Activated CD4-positive, alpha-beta memory T cell treated with anti-CD3 and anti-CD28 coated beads, Interleukin-2, amount 10 ng/mL, durations not matched to agents 7 days and 5 days (primary cell): ENCODE measurements at places on chromosomes 4 and X. TPM values are rescaled to one million over a fixed set of nuclear protein-coding genes. Genes with fewer than 3 reads are reported as not detected.
A peak's percentile ranks its signal among the peaks of the same experiment; 100 is the strongest.

DNA sequence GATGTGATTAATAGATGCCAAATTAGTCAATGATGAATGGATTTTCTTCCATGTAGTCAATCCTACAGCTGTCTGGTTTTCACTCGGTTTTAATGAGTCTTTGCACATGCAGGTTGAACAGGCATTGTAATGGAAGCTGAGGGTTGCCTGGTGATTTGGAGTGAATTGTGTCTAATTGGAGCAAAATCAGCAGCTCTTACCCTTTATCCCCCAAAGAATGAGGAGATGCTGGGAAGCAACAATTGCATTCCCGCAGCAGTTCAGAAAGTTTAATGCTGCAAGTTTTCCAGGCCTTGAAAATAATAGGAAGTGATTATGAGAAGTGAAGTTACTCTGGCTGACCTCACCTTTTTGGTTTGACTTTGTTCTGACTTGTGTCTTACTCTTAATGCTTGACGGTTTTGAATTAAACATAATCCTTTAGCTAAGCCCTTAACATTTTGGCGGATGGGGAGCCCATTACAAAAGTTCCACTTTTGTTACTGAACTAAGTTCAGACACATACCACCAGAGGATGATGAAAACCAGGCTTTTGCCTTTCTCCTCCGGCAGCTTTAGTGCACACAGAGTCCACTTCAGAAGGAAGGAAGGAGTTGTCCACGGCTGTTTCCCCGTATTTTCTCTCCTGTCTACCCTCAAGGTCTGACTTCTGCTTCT lies 78.8 kb upstream of the TBC1D9 start:
- peaks cover 3% of the 10 kb centered on the region for H3K27me3 ChIP-seq
- H3K4me3 ChIP-seq, result no peak overlapping the region
- no peak for DNase-seq
- H3K27ac ChIP-seq, result no peak overlapping the region

DNA sequence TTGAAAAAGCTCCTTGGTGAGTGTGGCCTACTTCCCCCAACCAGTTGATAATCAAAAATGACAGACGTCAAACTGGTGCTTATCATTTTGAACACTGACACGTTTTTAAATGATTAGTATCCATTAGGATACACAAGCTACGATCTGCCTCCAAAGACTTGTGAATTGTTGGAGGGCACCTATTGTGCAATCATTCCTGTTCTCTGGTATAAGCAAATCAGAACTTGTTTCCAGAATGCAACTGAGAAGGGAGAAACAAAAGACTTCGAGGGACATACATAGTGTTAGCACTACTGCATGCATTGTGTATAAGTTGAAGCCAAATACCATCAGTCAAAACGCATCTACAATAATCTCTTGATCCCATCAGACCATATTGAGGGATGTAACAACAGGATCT lies 11.6 kb downstream of the NPY2R start:
- no peaks in the 10 kb centered on the region for H3K36me3 ChIP-seq
- no peak overlapping the region for H3K4me3 ChIP-seq

- no peaks in the 10 kb centered on the region for H3K36me3 ChIP-seq
- H3K27ac ChIP-seq, result no peak overlapping the region
- peaks cover 2% of the 10 kb centered on the region for H3K4me1 ChIP-seq
- no peak for DNase-seq
- H3K27me3 ChIP-seq, result no peaks in the 10 kb centered on the region
- H3K4me3 ChIP-seq, result no peak overlapping the region
Measured at GRCh38 chrX:41303013-41303412, 30.9 kb upstream of the DDX3X start.

GRCh38 chr4:148216866-148217814 lies 225.1 kb downstream of the NR3C2 start:
- peak; percentile 55 for DNase-seq
- no peaks in the 10 kb centered on the region for H3K36me3 ChIP-seq
- H3K4me3 ChIP-seq, result peak overlapping the region; percentile 66
- H3K27me3 ChIP-seq, result no peaks in the 10 kb centered on the region

DNA sequence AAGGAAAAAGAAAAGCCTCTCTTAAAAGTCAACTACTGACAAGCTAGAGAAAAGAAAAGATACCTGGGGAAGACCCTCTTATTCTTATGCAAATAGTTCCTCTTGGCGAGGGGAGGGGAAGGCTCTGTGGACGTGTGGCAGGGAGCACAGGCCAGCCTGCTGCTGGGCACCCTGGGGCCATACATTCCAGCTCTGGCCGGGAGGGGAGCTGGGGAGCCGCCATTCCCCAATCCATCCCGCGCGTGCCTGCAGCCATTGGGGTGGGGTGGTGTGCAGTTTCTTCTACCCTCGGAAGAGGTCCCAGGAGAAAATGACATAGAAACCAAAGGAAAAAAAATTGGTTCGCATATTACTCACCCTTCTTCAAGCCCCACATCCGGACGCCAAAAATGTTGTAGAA lies 1496.4 kb downstream of the RPA4 start:
- H3K27ac ChIP-seq, result no peak overlapping the region
- no peak for DNase-seq
- H3K36me3 ChIP-seq, result no peaks in the 10 kb centered on the region
- no peaks in the 10 kb centered on the region for H3K4me1 ChIP-seq

DNA sequence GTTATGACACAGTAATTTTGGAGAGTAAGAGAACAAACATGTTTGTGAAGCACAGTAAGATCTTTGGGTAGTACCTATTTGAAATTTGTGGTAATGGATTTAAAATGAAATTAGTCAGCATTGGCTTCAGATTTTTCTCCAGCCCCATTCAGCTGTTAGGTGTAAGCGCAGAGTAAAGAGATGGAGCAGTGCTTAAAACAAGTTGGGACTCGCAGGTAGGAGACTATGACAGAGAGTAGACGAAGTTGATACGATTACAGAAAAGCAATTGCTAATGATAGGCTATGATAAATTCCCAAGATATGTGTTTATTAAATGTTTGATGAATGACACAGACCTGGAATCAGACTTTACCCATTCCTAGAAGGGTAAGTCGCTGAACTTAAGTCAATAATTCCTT lies 72.6 kb downstream of the CHIC2 start:
- no peaks in the 10 kb centered on the region for H3K27me3 ChIP-seq
- no peaks in the 10 kb centered on the region for H3K36me3 ChIP-seq
- no peak overlapping the region for H3K27ac ChIP-seq
- no peaks in the 10 kb centered on the region for H3K4me1 ChIP-seq

GRCh38 chrX:30111431-30111830 lies 103.9 kb upstream of the MAGEB2 start:
- H3K36me3 ChIP-seq, result no peaks in the 10 kb centered on the region
- H3K27ac ChIP-seq, result no peak overlapping the region
- H3K4me1 ChIP-seq, result no peaks in the 10 kb centered on the region
- no peaks in the 10 kb centered on the region for H3K27me3 ChIP-seq
- H3K4me3 ChIP-seq, result no peak overlapping the region

- peaks cover 2% of the 10 kb centered on the region for H3K27me3 ChIP-seq
- DNase-seq, result no peak
- no peaks in the 10 kb centered on the region for H3K4me1 ChIP-seq
- no peaks in the 10 kb centered on the region for H3K36me3 ChIP-seq
Measured at GRCh38 chr4:145670422-145670821, 9.5 kb upstream of the C4orf51 start.

DNA sequence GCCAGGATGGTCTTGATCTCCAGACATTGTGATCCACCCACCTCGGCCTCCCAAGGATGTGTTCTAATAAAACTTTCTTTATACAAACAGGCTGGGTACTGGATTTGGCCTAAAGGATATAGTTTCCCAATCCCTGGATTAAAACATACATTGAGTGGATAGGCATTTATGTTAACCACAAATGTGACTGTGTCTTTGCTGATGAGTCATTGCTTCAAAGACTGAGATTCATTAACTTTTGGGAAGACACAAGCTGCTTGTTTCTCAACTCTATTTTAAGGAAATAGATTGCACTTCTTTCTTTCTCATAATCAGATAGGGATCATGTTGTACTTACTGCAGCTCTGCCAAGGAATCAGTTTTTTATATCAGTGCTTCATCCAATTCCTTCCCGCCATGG lies 131.3 kb upstream of the AGA start:
- no peak overlapping the region for H3K4me3 ChIP-seq
- no peak overlapping the region for H3K27ac ChIP-seq

- H3K27ac ChIP-seq, result no peak overlapping the region
- H3K27me3 ChIP-seq, result no peaks in the 10 kb centered on the region
- no peak for DNase-seq
- peaks cover 13% of the 10 kb centered on the region for H3K4me1 ChIP-seq
Measured at GRCh38 chr4:150986085-150986484, 29.0 kb downstream of the LRBA start.

DNA sequence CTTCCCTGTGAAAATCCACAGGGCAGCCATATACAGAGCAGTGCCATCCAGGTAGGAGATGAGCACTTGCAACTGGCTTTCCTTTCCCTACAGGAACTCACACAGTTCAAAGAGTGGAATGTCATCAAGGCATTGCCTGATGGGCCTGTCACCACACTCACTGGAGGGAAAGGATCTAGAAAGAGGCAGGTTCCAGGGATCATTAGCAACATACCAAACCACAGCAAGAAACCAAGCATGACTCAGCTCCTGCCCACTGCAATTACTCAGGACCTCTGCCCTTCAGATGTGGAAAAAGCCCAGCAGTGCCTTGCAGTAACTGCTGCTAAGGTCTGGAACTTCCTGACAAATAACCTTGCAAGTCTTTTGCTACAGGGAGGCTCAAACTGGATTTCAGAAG lies 101.2 kb downstream of the ZNF674 start:
- H3K4me1 ChIP-seq, result peaks cover 18% of the 10 kb centered on the region
- DNase-seq, result no peak
- H3K27me3 ChIP-seq, result no peaks in the 10 kb centered on the region

- no peak overlapping the region for H3K4me3 ChIP-seq
- DNase-seq, result no peak
- H3K36me3 ChIP-seq, result no peaks in the 10 kb centered on the region
- no peaks in the 10 kb centered on the region for H3K4me1 ChIP-seq
- H3K27me3 ChIP-seq, result peaks cover 4% of the 10 kb centered on the region
Measured at GRCh38 chrX:8749697-8750096, 17.8 kb upstream of the ANOS1 start.

DNA sequence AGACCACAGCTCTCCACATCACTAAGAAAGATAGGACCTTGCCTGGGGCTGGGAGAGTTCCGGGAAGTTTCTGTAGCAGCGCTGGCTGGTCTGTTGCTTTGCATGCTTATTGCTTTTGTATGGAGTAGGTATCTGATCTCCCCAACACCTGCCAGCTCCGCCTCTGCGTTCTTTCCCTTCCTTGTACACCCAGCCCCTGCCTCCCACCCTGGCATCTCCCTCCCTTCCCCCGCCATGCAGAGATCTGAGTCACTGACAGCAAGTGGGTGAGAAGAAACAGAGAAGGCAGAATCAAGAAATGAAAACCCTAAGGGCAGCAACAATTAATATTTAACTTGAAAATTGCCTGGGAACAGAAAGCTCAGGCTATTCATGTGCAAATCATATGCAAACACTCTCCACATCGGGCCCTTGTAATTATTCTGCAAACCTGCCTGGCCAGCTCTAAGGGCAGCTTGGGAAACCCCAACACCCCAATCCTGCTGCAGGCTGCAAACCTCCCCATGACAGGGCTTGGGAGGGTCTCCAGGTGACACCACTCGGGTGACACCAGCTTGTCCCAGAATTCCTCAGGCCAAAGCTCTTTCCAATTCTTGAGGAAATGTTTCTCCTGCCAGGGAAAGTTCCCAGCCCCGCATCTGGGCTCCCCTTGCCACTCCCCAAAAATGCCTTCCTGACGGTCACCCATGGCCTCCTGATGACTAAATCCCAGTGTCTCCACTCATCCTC lies 257.2 kb downstream of the FBXW7 start:
- H3K36me3 ChIP-seq, result no peaks in the 10 kb centered on the region
- no peaks in the 10 kb centered on the region for H3K27me3 ChIP-seq
- no peak overlapping the region for H3K4me3 ChIP-seq
- no peak for DNase-seq
- no peak overlapping the region for H3K27ac ChIP-seq

GRCh38 chrX:43868791-43869190 lies 13.5 kb downstream of the MAOB start:
- no peak overlapping the region for H3K4me3 ChIP-seq
- DNase-seq, result no peak
- no peaks in the 10 kb centered on the region for H3K4me1 ChIP-seq
- H3K36me3 ChIP-seq, result no peaks in the 10 kb centered on the region
- H3K27ac ChIP-seq, result no peak overlapping the region
- H3K27me3 ChIP-seq, result peaks cover 6% of the 10 kb centered on the region

GRCh38 chrX:104135677-104136076 lies 21.1 kb downstream of the SLC25A53 start:
- peaks cover 15% of the 10 kb centered on the region for H3K4me1 ChIP-seq
- DNase-seq, result no peak
- no peak overlapping the region for H3K27ac ChIP-seq
- H3K27me3 ChIP-seq, result no peaks in the 10 kb centered on the region
- no peak overlapping the region for H3K4me3 ChIP-seq
- no peaks in the 10 kb centered on the region for H3K36me3 ChIP-seq

- no peak overlapping the region for H3K27ac ChIP-seq
- no peak for DNase-seq
- H3K4me3 ChIP-seq, result no peak overlapping the region
- H3K27me3 ChIP-seq, result no peaks in the 10 kb centered on the region
- H3K36me3 ChIP-seq, result no peaks in the 10 kb centered on the region
- no peaks in the 10 kb centered on the region for H3K4me1 ChIP-seq
Measured at GRCh38 chr4:176291748-176292147, 22.7 kb upstream of the ASB5 start.

DNA sequence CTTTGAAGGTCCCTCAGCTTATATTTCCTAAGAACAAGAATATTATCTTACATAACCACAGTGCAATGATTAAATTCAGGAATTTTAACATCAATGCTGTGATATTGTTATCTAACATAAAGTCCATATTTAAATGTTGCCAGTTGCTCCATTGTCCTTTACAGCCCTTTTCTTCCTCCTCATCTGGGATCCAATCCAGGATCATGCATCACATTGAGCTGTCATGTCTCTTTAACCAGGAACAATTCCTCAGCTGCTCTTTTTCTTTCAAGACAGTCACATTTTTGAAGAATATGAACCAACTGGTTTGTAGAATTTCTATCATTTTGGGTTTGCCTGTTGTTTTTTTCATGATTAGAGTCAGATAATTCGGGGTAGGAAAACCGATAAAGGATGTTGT lies 12.0 kb downstream of the TMSB4X start:
- peak overlapping the region; percentile 100 for H3K27ac ChIP-seq
- H3K27me3 ChIP-seq, result no peaks in the 10 kb centered on the region
- no peak for DNase-seq
- peaks cover 17% of the 10 kb centered on the region for H3K36me3 ChIP-seq

- no peaks in the 10 kb centered on the region for H3K4me1 ChIP-seq
- no peak overlapping the region for H3K27ac ChIP-seq
- H3K4me3 ChIP-seq, result no peak overlapping the region
- H3K36me3 ChIP-seq, result no peaks in the 10 kb centered on the region
- no peaks in the 10 kb centered on the region for H3K27me3 ChIP-seq
Measured at GRCh38 chr4:2071912-2072867, 13.1 kb downstream of the NAT8L start.

DNA sequence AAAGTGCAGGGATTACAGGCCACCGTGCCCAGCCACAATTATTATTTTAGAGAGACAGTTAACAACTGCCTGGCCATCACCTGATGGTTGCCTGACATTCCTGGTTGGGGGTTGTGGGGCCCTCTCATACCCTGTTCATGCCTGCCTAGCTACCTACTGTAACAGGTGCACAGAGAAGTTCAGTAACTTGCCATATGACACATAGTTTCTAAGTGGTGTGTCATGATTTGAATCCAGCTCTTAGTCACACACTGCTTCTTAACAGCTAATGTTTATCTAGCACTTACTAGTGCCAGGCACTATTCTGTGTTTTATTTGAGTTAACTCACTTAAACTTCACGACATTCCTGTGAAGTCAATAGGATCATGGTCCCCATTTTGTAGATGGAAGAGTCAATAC lies 122.7 kb upstream of the JADE1 start:
- no peaks in the 10 kb centered on the region for H3K36me3 ChIP-seq
- DNase-seq, result no peak
- H3K27me3 ChIP-seq, result peaks cover 9% of the 10 kb centered on the region

Gene KLHL13
- not detected for total RNA-seq

Gene BEND4
- 0.13 TPM for total RNA-seq

Gene FHIP1A
- 0.05 TPM for total RNA-seq

Gene ERCC6L
- 9.5 TPM for total RNA-seq

Gene AKAP14
- not detected for total RNA-seq

Gene TEC
- 0.80 TPM for total RNA-seq
